Stimulated activated CD4-positive, alpha-beta T cell treated with anti-CD3 and anti-CD28 coated beads, Interleukin-4, amount 100 ng/mL, for 24 hours (primary cell): ENCODE measurements at places on chromosomes 3 and 15.

DNA sequence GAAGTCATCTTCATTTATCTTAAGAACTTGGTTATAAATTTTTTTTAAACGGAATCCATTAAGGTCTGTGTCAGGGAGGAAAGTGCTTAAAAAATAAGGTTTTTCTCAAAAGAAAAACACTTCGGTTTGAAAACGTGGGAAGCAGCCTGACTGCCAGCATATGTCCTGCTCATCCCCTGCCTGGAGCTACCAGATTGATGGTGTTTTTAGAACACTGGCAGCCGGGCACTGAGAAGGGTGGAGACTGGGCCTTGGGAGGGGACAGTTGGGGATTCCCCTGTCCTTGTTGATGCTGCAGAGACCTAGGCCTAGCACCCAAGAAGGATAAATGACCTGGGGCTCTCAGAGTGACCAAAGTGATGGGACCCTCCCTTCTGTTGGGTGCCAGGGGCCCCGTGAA, 296.9 kb downstream of the EPHB1 start:
- no peak for DNase-seq

GRCh38 chr15:101264011-101264410, 12.2 kb upstream of the CHSY1 start:
- no peak for DNase-seq

DNA sequence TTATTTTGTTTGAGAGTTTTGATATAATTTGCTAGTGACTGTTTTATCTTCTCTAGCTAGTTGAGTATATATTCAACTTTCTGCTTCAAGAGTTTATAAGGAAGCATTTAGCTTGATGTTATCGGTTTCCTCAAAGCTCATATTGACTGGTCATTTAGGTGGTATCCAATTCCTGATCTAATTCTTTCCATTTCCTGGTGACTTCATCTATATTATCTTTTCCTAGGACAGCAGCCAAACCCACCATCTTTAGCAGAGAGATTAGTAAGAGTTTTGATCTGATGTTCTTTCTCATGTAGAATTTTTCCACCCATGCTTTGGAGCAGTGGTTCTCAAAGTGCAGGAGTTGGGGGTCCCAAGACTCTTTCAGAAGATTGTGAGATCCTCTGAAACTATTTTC, 148.6 kb upstream of the STT3B start:
- DNase-seq, result no peak

- DNase-seq, result peak; percentile 15
Measured at GRCh38 chr3:24004171-24004938, 59.3 kb downstream of the NR1D2 start.

DNA sequence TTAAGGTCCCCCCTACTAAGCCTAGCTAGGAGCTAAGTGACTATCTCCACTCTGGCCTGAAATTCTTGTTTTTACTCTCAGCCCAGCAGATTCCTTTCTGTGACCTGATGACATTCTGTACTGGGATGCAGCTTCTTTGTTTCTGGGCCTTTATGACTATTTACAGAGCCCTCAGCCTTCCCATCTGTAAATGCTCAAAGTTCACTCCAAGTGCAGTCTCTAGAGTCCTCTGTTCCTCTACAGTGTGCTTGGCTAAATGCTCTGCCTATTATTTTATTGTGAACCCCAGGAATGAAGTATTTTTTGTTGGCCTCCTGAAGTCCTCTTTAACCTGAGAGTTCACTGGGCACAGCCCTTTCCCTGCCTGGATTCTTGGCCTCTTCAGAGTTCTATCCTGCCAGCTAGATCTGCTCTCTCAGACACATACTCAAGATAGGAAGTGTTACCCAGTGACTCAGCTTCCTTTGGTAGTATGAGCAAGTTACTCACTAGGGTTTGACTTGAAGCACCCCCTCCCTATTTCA, 278.1 kb upstream of the P2RY1 start:
- DNase-seq, result no peak

DNA sequence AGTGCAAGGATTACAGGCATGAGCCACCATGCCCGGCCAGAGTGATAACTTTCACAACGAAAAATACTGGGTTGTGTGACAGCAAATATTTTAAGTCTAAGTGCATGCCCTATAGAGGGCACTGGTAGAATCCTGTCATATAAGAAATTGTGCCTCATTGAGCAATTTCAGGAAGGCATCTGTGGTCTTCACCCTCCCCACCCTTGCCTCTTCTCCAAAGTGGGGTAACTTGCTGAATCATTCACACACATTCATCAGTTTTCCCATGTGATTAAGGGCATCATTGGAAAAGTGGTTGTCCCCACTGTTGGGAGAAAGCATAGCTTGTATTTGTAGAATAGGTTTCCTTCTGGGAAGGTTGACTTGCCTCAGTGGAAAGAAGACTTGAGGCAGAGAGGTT, 9.2 kb downstream of the MITF start:
- DNase-seq, result no peak

DNA sequence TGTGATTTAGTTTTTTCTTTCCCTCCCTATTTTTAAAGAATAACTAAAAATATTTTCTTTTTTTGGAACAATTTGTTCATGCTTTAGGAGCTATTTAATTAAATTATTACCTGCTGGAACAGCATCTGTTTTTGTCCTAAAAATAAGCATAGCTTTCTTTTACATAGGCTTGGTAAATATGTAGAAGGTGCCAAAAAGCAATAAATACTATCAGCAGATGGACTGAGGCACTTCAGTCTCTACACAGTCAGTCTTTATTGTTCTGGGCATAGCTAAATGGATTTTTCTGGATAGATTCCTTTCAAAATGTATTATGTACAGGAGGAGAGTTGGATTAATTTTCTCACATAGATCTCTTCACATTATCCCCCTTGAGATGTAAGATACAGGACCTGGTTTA, 223.5 kb downstream of the NAALADL2 start:
- no peak for DNase-seq

- no peak for DNase-seq
Measured at GRCh38 chr15:65956307-65956706, 87.0 kb downstream of the RAB11A start.

DNA sequence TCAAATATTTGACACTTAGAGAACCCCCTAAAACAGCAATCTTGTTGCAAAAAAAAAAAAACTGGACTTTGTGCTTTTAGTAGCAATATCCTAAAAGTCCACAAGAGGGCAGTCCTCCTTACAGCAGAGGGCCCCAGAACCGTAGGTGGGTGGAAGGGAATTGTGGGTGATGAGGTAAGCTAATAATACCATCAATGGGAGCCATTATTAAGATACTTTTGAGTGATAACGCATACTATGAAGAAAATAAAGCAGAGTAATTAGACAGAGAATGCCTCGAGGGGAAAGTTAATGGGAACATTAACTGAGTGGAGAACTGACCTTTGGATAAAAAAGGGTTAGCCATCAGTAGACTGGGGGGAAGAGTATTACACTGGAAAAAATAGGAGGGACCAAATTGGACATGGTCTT, 229.9 kb downstream of the THRB start:
- DNase-seq, result no peak

- DNase-seq, result peak; percentile 48
Measured at GRCh38 chr3:71305231-71306206, 278.0 kb downstream of the FOXP1 start.

GRCh38 chr3:120473389-120473788, 22.6 kb upstream of the FSTL1 start:
- DNase-seq, result no peak

DNA sequence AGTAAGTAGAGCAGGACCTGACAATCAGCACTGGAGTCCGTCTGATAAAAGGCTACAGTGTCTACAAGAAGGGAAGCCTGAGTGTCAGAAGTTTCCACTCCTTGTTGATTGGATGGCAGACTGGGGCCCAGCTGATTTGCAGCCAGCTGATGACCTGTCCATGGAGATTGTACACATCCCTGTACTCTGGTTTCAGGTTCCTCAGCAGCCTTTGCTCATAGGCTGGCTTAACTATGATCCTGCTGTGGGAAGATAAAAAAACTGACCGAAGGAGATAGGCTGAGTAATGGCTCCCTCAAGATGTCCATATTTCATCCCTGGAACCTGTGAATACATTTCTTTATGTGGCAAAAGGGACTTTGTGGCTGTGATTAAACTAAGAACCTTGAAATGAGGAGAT, 11.7 kb upstream of the LACTB start:
- no peak for DNase-seq

DNA sequence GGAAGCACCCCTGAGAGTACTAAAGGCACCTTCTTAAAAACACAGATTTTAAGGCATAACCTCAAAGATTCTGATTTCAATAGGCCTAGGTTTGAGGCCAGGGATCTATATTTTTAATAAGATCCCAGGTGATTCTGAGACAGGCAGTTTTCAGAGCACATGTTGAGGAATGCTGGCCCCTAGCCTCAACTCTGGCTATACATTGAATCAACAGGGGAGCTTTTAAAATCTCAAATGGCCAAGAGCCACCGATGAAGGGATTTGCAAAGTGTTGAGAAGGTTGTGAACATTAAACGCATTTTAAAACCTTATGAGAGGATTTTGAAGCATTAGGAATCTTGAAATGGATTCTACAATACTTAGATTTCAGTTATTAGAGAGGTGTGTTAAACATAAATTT, 268.8 kb upstream of the ARHGEF26 start:
- no peak for DNase-seq

DNA sequence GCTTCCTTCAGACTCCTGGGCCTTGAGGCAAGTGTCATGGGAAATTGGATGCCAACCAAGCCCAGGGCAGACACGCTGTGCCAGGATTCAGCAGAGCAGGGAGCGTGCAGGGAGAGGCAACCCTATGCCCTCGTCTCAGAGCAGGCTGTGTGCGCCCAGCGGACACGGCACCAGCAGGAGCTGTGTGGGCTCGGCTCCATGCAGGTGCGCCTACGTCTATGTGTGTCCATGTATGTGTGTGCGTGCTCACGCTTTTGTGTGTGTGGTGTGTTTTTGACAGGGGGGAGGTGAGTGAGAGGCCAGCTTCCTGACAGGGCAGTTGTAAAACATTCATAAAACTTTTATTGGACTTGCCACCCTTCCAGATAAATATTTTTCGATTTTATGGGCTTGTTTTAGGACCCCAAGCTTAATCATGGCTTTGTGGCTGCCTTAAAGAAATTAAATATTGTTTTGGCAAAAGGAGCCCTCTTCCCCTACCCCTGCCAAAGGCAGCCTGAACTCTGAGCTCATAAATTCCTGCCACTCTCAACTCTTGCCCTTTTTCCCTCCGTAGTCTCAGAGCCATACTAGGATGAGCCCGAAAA, 84.4 kb downstream of the DNAJB8 start:
- DNase-seq, result no peak

- no peak for DNase-seq
Measured at GRCh38 chr3:20490996-20491395, 305.0 kb upstream of the SGO1 start.

DNA sequence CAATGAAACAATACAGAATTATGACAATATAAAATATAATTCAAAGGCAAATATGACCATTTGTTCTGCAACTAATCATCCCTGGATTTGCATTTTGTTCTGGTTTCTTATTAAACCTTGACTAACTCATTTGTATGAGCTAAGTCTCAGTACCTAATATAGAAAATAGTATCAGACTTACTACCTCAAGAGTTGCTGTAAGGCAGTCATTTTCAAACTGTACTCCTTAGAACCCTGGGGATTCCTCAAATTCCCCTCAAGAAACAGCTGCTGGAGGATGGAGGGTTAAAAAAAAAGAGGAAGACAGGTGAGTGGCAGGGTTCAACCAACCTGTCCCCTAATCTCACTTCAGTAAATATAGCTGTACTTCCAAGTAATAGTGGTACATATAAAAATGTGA, 11.1 kb downstream of the ZBTB11 start:
- no peak for DNase-seq

- no peak for DNase-seq
Measured at GRCh38 chr3:86225461-86225860, 765.5 kb downstream of the VGLL3 start.

GRCh38 chr3:121627622-121628021, 33.1 kb downstream of the HCLS1 start:
- DNase-seq, result no peak

- no peak for DNase-seq
Measured at GRCh38 chr3:9036404-9037131, 73.3 kb upstream of the RAD18 start.

DNA sequence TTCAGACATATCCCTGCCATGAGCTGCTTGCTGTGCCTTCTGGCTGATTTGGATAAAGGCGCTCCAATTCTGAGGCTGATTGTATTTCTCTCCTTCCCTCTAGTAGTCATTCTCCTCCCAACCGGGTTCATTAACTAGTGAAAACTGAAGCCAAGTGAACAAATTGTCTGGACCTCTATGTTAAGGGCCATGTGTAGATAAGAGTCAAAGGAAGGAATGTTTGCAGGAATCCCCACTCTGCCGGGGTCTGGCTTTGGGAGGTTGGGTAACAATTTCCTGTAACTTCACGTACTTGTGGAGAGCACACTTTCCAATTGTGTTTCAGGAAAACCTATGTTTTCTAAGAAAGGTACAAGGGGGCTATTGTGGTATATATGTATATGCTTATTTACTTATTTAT, 38.2 kb upstream of the SUCLG2 start:
- no peak for DNase-seq

GRCh38 chr3:29796808-29797207, 515.9 kb downstream of the RBMS3 start:
- no peak for DNase-seq

- DNase-seq, result no peak
Measured at GRCh38 chr3:167936019-167936418, 159.7 kb downstream of the GOLIM4 start.

GRCh38 chr15:84079885-84080777, 155.4 kb upstream of the GOLGA6L4 start:
- peak; percentile 37 for DNase-seq

DNA sequence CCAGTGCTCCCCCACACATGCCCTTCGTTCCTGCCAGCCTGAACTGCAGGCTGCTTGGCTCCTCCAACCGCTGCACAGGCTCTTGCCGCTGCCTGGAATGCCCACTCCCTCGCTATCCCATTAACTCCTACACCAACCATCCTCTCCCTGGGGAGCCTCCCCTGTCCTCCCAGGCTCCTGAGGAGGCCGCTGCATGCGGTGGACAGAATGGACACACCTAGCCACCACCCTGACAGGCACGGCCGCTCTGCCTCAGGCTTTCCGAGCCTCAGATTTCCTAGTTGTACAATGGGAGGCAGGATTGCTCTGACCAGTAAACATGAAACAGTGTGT, 2.3 kb downstream of the PLXNB1 start:
- no peak for DNase-seq

- no peak for DNase-seq
Measured at GRCh38 chr3:163391407-163392181, 1686.7 kb downstream of the SI start.

GRCh38 chr3:119408243-119408950, 55.0 kb downstream of the TMEM39A start:
- DNase-seq, result no peak

DNA sequence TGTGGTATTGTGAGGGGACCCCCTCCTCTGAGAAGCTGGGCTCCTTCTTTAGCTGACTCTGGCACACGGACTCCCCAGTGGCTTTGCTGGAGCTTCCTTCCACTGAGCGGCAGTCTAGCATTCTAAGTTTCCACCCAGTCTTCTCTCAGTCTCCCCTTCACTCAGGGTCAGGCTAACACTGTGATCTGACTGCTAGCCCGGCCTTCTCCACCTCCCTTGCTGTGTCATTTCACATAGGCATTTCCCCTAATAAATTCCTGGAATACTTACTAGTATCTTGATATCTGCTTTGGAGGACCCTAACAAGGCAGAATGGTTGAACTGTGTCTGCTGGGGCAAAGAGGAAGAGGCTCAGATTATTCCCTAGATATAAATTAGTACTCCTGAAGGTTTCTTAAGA, 106.2 kb upstream of the THBS1 start:
- no peak for DNase-seq

GRCh38 chr15:65424683-65425082, 1.9 kb upstream of the IGDCC4 start:
- no peak for DNase-seq
